ENCODE measurements at places on chromosomes 2 and 18.

DNA sequence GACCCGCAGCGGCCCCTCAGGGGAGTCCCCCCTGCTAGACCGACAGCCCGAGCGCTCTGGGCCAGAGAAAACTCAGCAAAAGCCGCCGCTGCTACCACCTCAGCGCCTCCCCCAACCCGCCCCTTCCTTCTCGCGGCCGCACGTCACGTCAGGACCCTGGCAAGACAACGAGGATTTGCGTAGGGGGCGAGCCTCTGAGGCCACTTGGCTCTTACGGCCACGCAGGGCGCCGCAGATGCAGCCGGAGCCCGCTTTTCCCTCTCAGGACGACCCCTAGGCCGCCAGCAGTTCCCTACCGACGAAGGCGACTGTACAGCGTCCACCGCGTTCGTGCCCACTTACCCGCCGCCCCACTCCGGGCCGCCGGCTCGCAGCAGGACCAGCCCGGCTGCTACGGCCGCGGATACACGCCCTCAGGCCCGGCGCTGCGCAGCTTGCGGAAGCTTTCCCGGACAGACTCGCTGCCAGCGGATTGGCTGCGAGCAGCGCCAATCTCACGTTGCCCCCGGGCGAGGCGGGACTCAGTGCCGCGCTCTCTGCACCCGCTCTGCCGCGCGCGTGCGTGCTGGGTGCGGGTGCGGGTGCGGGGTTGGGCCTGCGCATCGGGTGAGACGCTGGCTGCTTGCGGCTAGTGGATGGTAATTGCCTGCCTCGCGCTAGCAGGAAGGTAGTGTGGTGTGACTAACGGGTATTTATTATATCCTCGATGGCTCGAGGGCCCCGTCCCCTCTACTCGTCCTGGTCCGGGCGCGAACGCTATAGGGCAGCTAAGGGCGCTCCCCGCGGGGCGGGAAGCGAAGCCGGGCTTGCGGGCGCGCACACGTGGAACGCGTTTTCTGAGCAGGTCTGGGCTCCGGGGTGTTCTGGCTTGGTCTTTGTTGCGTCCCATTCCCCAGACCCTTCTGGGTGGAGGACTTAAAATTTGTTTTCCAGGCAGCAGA is at the start of the genes ORMDL1 and PMS1:
TSS of gene ORMDL1 (minus strand) at position 413 of the 941 bp plus-strand sequence. CDS start 1,744 bp downstream, outside the sequence.
TSS of gene PMS1 (plus strand) at position 524 of the 941 bp plus-strand sequence. CDS start 7,360 bp downstream, outside the sequence.
- DNase-seq = peak; percentile 91

DNA sequence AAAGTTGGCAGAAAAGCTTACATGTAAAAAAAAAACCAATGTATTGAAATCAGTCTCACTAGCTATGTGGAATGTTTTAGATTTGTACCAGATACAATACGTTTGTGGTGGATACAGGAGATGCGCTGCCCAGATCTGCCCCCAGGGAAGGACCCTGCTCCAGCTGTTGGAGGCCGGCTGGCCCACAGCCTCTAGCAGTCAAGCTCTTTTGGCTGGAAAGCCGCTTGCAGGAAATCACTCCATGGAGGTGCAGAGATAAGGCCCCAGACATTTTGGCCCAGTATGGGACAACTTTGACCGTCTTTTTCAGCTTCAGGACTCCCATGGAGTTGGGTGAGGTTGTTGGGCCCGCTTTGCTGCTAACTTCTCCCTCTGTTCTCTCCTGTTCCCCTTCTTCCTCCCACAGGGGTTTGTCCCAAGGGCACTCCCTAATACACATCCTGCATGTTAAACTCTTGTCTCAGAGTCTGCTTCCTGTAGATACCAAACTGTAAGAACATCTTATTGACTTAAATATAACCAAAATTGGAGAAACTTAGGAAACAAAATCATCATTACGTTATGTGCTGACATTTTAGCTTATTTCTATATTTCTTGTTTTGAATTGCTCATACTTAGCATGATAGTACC is 1.7 kb upstream of the QPCT start:
- no peak for DNase-seq

DNA sequence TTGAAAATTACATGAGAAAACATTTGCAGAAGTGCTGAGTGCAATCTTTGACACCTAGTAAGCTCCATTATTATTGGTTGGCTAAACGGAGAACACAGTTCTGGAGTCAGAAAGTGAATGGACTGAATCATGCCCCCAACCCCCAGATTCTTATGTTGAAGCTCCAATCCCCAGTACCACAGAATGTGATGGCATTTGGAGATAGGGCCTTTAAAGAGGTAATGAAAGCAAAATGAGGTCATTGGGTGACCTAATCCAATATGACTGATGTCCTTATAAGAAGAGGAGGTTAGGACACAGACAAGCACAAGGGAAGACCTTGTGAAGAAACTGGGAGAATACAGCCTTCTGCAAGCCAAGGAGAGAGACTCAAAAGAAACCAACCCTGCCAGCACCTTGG is 200.9 kb upstream of the EPAS1 start:
- no peak for DNase-seq

DNA sequence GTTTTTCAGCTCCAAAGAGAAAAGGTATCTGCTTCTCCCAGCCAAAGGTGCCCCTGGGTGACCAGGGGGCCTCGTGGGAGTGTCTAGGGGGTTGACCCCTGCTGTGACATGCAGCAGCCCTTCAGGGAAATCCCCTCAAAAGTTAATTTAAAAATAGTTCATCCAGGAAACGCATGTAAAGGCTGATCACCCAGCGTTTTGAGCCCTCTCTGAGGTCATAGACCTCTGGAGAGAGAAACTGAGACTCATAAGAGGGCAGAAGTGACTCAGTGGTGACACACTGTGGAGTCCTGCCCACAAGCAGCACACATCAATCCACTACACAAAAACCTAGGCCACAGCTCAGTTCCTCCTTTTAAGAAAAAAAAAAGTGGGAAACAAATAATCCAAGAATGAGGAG is 11.9 kb downstream of the GAL3ST2 start:
- no peak for DNase-seq

- DNase-seq = no peak
These were observed 5.3 kb downstream of the CAPN13 start for GRCh38 chr2:30801821-30802455.

- DNase-seq = no peak
These were observed 119.5 kb downstream of the LIPG start for GRCh38 chr18:49681387-49681786.

- no peak for DNase-seq
These were observed 11.9 kb upstream of the SLC40A1 start for GRCh38 chr2:189592353-189592984.

- no peak for DNase-seq
These were observed 176.1 kb downstream of the CAPN13 start for GRCh38 chr2:30631051-30631671.

- DNase-seq = no peak
These were observed 949.3 kb downstream of the BCL11A start for GRCh38 chr2:59604123-59604522.

DNA sequence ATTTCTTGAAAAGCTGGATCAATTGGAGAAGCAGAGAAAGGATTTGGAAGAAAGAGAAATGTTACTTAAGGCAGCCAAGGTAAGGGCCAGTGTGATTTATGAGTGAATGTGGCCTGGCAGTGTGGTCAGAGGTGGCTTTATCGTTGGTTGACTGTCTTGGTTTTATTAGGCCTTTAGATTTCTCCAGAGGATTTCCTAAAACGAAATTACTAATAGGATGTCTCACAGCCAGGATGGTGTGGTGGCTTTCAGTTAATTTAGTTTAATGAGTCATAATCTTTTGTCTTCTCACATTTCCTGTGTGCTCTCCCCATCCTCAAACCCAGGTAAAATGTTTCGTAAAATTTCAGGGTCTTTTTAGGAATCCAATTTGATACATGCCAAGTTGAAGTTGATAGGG is 100.8 kb downstream of the TAF4B start:
- no peak for DNase-seq

DNA sequence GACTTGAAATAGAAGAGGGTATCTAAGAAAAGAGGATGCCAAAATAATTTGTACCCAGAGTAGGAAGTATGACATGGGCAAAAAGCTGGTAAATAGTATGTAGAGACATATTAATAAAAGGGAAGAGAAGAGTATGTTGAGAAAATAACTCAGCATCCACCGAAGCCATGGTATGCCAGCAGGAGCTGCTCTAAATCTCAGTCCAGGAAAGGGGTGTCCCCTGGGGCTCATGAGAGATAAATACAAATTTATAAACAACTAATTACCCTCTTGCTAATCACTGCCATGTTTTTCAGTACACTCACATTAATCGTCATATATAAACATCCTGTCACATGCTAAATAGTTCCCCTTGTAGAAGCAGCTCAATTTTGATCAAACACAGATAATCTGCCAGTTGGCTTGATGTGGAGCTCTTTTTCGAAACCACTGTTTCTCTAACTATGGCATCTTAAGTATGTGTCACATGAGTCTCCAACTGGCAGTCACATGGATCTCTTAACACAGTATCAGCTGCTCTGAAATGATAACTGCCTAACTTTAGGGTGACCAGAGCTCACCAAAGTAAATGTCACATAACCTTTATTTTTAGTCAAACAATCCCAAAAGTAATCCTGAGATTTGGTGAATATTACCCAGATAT is 31.9 kb downstream of the EXOC6B start:
- no peak for DNase-seq

- no peak for DNase-seq
These were observed 213.4 kb upstream of the CYP26B1 start for GRCh38 chr2:72361042-72361441.

GRCh38 chr2:170307052-170307451 is 129.1 kb downstream of the MYO3B start:
- DNase-seq = no peak

- no peak for DNase-seq
These were observed 250.3 kb upstream of the FOSL2 start for GRCh38 chr2:28142386-28142785.

DNA sequence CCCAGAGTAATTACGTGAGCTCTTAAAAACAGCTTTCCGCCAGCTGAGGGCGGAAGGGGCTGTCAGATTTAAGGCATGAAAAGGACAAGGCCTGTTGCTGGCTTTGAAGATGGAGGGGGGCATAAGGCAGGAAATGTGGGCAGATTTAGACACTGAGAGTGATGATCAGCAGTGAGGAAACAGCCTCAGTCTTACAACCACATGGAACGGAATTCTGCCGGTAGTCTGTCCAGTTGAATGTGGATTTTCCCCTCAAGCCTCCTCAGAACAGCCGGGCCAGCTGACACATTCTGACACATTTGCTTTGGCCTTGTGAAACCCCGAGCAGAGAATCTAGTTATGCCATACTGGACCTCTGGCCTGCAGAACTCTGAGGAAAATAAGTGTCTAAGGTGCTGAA is 16.6 kb downstream of the POLE4 start:
- no peak for DNase-seq

GRCh38 chr2:172819943-172820342 is 84.3 kb downstream of the RAPGEF4 start:
- no peak for DNase-seq

GRCh38 chr18:36467614-36468013 is 170.1 kb downstream of the FHOD3 start:
- DNase-seq = no peak

DNA sequence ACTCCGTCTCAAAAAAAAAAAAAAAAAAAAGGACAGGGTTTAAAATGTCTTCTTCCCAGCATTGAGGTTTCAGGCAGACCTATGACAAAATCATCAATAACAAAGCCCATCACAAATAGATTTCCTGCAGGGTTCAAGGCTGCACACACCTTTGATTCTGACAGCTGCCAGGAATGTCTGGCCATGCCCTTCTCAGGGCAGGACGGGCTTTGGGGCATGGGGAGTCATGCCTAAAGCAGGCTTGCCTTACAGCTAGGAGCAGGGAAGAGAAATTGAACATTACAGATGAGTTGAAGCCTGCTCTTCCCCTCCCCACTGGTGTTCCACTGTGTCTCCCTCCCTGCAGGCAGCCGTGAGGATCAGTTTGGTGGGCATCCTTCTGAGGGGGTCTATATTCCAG is 3.7 kb downstream of the PRELID3A start:
- no peak for DNase-seq

DNA sequence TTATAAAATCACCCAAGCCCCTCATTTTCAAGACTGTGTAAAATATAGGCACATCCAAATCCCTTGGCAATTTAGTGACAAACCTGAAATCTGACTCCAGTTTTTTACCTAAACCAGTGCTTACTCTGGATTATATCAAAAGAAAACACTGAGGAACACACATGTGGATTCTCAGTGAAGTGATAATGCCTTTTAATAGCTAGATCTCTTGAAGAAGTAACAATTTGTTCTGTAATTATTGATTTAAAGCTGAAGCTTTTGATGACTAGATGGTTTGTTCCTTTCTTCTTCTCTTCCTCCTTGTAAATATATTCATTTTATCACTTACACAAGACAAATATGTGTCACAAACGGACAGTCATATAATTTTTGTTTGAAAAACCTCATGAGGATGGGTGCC is 894.6 kb downstream of the DCC start:
- DNase-seq = no peak

GRCh38 chr2:182207049-182207746 is 219.6 kb downstream of the PDE1A start:
- DNase-seq = no peak

DNA sequence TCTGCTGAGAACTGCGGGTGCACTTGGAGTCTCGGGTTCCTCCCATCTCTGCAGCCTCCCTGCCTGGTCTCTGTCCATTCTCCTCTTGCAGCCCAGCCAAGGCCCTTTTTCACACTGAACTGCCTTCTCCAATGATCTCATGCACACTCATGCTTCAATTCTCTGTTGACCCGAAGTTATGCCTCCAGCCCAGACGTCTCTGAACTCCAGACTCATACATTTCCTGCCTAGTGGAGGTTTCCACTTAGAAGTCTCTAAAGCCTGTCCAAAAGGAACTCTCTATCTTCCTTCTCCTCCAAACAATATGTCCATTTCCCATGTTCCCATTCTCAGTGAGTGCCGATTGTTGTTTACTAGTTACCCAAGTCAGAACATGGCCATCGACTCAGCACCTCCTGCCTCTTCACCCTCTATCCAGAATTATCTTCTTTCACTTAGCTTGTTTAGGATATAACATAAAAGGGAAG is 155.2 kb downstream of the IRS1 start:
- DNase-seq = no peak

DNA sequence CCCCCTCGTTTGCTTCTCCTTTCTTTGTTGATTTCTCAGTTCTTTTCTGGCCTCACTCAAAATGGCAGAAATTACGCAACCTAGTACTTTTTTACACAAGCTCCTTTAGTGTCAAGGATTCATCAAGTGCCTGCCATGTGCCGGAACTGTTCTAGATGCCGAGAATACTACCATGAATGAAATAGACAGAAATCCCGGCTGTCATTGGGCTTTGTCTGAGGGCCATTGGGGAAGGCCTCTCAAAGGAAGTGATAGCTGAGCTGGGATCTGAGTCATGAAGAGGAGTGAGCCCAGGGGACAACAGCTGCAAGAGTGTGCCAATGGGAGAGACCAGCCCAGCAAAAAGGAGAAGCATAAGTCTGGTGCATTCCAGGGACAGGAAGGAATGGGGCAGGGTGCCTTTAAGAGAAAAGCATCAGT is 34.3 kb upstream of the PPP1CB start:
- no peak for DNase-seq

GRCh38 chr18:35624146-35624545 is 42.6 kb downstream of the GALNT1 start:
- no peak for DNase-seq

GRCh38 chr2:239878686-239879085 is 146.5 kb downstream of the NDUFA10 start:
- no peak for DNase-seq

GRCh38 chr2:61909116-61909515 is 3.6 kb downstream of the COMMD1 start:
- DNase-seq = no peak
